NCI-H526 (cell line): ENCODE measurements at places on chromosomes 6 and 20.

DNA sequence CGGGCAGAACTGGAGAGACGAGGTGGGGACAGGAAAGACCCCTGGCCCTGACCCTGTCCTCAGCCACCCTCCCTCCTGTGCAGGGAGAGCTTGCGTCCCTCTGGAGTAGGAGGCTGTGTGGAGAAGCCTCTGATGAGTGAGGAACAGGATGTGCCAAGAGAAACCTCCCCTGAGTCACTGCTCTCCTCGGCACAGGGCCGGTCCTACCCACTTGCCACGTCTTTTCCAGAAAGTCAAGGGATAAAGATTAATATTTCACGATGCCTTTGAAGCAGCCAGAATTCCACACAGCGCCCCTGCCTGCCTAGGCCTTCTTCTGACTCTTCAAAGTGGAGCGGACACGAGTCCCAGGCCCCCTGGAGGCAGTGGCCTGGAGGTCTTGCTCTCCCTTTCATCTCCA lies 34.9 kb upstream of the THBS2 start:
- DNase-seq = no peak

DNA sequence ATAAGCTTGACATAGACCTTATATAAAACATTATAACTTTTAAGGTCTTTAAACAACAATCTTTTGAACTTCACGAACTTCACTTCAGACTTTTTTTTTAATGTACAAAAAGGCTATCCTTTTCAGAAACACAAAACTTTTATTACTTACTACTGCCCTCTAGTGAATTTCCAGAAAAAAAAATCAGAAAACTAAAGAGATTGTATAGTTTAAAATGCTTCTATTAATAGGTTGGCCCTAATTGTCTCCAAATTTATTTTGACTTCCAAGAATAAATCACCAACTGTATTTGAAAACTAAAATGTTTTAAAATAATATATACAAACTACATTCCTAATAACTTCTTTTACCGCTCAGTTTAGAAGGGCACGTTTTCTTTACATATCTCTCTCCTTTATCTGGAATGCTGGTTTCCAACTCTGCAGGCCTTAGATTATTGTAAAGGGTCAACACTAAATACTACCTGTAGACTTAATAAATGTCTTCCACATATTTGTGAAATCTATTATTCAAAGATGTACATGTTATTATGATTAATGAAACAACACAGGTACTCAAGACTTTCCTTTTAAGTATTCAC lies 66.8 kb downstream of the LMBRD1 start:
- no peak for DNase-seq

DNA sequence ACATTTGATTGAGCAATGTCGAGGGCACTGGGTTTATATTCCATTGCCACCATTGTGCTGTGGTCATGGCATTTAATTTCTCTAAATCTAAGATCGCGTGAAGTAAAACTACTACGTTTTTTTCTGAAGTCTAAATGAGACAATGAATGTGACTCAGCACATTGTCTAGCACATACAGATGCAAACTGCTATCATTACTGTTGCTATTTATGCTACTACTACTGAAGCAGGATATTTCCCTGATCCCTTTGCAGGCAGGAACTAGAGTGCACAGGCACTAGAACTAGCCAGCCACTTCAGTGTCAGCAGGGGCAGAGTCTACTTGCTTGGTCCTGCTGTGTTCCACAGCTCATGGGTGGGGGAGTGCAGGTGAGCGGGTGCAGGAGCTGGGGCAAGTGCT lies 449.7 kb downstream of the CDKAL1 start:
- no peak for DNase-seq

DNA sequence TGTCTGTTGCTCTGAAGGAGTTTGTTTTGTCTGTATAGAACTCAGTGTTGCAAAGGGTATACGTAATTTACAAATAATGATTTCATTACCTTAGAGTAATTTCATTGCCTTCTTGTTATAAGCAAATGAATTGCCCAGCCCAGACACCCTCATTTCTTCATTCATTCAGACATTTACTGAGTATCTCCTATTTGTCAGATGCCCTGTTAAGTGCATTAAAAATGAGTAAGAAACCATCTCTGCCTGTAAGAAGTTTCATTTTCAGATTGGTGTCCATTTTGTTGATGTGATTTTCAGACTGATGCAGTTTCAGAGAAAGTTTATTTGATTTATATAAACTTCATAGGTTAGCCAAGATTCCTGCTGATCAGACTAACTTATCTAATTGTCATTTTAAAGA lies 429.3 kb downstream of the PHF3 start:
- DNase-seq = no peak

DNA sequence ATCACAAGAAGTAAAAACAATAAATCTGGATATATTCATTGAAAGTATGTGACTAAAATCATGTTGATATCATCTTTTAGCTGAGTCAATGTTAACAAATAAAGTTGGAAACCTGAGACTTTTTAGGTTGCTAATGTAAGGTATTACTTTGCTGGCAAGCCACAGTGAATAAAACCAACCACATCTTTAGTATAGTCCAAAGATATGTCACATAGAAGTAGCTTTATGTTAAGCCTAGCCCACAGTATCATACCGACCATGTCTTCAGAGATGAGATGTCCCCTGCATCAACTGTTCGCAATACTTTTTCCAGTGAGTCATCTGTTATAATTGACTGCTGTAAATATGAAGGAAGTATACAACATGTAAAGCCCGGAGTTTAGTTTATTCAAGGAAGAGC lies 107.6 kb upstream of the MCHR2 start:
- DNase-seq = no peak

DNA sequence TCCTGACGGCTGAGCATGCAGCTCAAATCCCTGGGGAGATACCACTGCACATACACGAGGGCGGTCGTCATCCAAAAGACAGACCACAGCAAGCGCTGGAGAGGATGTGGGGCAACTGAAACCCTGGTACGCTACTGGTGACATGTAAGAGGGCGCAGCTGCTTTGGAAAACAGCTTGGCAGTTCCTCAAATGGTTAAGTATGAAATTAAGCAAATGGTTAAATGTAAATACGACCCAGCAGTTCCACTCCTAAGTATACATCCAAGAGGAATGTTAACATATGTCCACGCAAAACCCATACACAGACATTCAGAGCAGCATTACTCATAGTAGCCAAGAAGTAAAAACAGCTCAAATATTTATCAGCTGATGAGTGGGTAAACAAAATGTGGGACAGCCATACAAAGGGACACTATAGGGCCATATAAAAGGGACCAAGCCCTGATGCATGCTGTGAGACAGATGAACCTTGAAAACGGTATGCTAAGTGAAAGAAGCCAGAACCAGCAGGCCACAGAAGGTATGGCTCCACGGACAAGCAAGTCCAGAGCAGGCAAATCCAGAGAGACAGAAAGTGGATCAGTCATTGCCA lies 38.5 kb downstream of the RIPOR3 start:
- no peak for DNase-seq
